Chondrocyte (in vitro differentiated cells): ENCODE measurements at places on chromosomes 1 and 21. TPM values are rescaled to one million over a fixed set of nuclear protein-coding genes. Genes with fewer than 3 reads are reported as not detected.

The S100A3 gene
- 6.5 to 10.8 TPM (median 8.7 TPM) in 3 replicates for total RNA-seq

The BNIPL gene
- total RNA-seq = 0.36 to 0.63 TPM (median 0.62 TPM) in 3 replicates

The RSBN1 gene
- total RNA-seq = 10.9 to 12.5 TPM (median 11.8 TPM) in 3 replicates

The MATN1 gene
- total RNA-seq = 0.19 to 0.82 TPM (median 0.47 TPM) in 3 replicates

The AGL gene
- 12.6 to 16.5 TPM (median 13.5 TPM) in 3 replicates for total RNA-seq

The NMNAT1 gene
- total RNA-seq = 10.9 to 13.8 TPM (median 13.7 TPM) in 3 replicates

The FMO4 gene
- total RNA-seq = 2.2 to 3.5 TPM (median 2.6 TPM) in 3 replicates

The ZSWIM5 gene
- total RNA-seq = 0.51 to 1.1 TPM (median 1.0 TPM) in 3 replicates

The CCDC185 gene
- not detected in 3 replicates for total RNA-seq

The CHODL gene
- 0.18 to 0.22 TPM in 2 of 3 replicates, not detected in the other for total RNA-seq

The SPRR3 gene
- not detected in 3 replicates for total RNA-seq

The SDC3 gene
- 46.8 to 69.3 TPM (median 47.3 TPM) in 3 replicates for total RNA-seq

The MRPS6 gene
- total RNA-seq = 102 to 106 TPM (median 104 TPM) in 3 replicates

The S100A7A gene
- not detected in 3 replicates for total RNA-seq

The GJA8 gene
- not detected in 3 replicates for total RNA-seq

The NIBAN1 gene
- total RNA-seq = 22.6 to 101 TPM (median 98.7 TPM) in 3 replicates

The NR5A2 gene
- total RNA-seq = not detected in 3 replicates

- no peak overlapping the region for H3K27ac ChIP-seq
- DNase-seq = no peak
- H3K4me1 ChIP-seq = peaks cover 11% of the 10 kb centered on the region
- H3K4me3 ChIP-seq = no peak overlapping the region
Measured at GRCh38 chr1:220336391-220337031, 64.3 kb upstream of the RAB3GAP2 start.

DNA sequence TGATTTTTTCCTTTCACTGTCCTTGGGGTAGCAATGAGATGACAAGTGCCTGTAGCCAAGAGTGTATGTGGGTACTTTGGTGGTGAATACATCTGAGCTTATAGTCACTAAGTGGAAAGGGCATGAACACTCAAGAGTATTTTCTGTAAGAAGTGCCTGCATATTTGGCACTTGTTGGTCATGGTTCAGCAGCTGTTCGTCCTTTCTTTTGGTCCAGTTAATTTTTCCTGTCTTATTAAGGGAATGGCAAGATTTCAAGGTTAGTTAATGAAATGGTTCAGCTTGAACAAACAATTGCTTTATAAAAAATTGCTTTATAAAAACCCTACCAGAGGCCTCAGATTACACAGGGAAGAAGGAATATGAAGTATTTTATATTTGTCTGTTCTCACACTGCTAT is 48.6 kb upstream of the GPR52 start:
- DNase-seq = no peak
- H3K4me1 ChIP-seq = no peaks in the 10 kb centered on the region
- no peaks in the 10 kb centered on the region for H3K27me3 ChIP-seq
- H3K27ac ChIP-seq = no peak overlapping the region

DNA sequence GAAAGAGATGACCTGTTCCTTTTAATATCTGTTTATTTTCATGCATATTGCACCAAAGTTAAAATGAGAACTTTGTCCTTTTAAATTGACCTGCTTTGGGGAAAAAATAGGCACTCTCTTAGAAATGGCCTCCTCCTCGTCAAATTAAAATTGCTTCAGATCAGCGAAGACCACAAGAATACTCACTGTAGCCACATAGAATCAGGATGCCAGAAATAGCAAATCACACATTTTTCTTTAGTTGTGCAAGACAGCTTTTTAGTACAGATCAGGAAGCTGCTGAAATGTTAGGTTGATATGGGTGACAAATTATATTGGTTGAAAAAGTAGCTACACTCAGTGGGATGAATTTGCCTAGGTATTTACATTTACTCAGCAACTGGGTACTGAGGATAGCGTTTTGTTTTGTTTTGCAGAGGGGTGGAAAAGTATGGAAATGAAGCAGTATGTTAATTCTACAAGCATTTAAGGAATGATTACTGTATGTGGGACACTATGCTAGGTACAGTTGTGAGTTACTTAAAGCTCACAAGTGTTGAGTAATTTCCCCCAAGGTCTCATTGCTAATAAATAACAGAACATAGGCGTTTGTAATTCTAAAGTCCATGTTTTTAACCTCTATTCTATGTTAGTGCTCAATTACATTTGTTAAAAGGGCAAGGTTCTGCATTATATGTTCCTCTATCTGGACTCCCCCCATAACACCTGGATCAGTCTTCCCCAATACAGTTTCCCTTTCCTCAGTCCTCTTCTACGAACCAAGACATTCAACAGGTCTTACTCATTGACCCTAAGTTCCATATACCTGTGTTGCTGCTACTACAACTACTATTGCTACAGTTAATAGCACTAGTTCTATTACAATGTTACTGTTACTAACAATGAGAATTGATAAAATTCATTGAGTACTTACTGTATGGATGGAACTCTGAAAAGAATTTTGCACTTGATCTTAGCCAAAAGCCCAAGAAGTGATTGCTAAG is 99.4 kb upstream of the S1PR1 start:
- H3K27ac ChIP-seq = peak overlapping the region; percentile 42
- DNase-seq = no peak
- peak overlapping the region; percentile 10 for H3K4me3 ChIP-seq
- peaks cover 21% of the 10 kb centered on the region for H3K4me1 ChIP-seq

DNA sequence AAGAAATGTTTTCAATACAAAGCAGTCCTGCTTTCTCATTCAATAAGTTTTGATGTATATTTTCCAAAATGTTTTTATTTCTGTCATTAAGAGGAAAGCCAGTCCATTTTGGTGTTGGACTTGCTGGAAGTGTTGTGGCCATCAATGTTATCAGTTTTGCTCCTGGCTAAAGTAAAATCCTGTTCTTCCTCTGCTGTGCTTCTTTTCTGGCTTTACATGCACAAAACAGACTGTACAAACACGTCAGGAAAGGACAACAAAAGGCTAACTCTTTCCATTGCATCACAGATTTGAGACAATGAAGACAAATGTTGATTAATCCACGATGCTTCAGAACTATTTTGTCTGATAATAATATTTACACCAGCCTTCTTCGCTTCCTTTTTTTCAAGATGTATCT is 735.4 kb downstream of the LTN1 start:
- DNase-seq = no peak
- no peaks in the 10 kb centered on the region for H3K27me3 ChIP-seq
- no peaks in the 10 kb centered on the region for H3K36me3 ChIP-seq
- H3K4me1 ChIP-seq = peaks cover 8% of the 10 kb centered on the region
- H3K27ac ChIP-seq = no peak overlapping the region
- H3K4me3 ChIP-seq = no peak overlapping the region

- no peak overlapping the region for H3K27ac ChIP-seq
- no peak for DNase-seq
- peaks cover 37% of the 10 kb centered on the region for H3K4me1 ChIP-seq
- H3K4me3 ChIP-seq = no peak overlapping the region
Measured at GRCh38 chr1:232454227-232454886, 175.6 kb downstream of the SIPA1L2 start.

GRCh38 chr1:13728091-13728715 is 28.2 kb downstream of the PRDM2 start:
- no peak for DNase-seq
- H3K36me3 ChIP-seq = peaks cover 3% of the 10 kb centered on the region
- H3K27me3 ChIP-seq = no peaks in the 10 kb centered on the region
- peak overlapping the region; percentile 15 for H3K27ac ChIP-seq
- no peak overlapping the region for H3K4me3 ChIP-seq

GRCh38 chr1:68751723-68752122 is 254.8 kb upstream of the DEPDC1 start:
- H3K4me1 ChIP-seq = no peaks in the 10 kb centered on the region
- no peak for DNase-seq
- no peak overlapping the region for H3K4me3 ChIP-seq
- H3K27me3 ChIP-seq = peaks cover 5% of the 10 kb centered on the region
- no peak overlapping the region for H3K27ac ChIP-seq

DNA sequence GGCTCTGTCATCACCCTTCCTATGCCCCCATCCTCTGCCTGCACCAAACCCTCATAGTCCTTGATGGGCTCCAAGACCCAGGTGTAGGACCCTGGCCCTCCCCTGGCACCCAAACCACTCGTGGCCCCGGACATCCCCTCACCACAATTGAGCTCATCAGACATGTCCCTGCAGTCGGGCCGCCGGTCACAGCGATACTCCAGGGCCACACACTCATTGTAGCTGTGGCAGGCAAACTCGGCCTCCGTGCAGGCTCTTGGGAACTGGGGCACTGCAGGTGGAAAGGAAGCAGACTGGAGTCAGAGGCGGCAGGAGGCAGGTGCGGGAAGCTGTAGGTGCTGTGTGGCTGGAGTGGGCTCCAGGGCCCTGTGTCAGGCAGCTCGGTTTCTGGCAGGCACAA is 49.3 kb downstream of the HSPG2 start:
- no peak overlapping the region for H3K4me3 ChIP-seq
- H3K36me3 ChIP-seq = peaks cover 45% of the 10 kb centered on the region

DNA sequence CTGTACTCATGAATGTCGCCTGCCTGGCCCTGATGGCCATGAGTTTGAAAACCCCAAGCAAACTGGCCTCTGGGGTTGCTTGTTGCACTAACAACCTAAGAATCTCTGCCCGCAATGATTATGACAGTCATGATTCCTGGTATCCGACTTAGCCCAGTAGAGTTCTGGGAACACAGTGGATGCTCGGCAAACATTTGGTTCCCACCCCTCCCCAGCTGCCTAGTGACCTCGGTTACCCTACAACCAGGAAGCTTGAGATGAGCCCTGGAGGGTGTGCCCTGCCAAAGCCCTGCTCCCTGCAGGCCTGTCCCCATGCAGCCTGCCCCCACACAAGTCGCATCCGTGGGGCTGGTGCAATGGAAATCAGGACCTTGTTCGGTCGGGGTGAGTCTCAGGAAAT is 76.0 kb upstream of the ZBTB40 start:
- H3K4me1 ChIP-seq = no peaks in the 10 kb centered on the region
- H3K36me3 ChIP-seq = peaks cover 2% of the 10 kb centered on the region
- peaks cover 16% of the 10 kb centered on the region for H3K27me3 ChIP-seq
- H3K27ac ChIP-seq = no peak overlapping the region

GRCh38 chr1:207646944-207647579 is 2.1 kb downstream of the CR1L start:
- no peak for DNase-seq
- no peak overlapping the region for H3K27ac ChIP-seq
- H3K4me3 ChIP-seq = no peak overlapping the region
- no peaks in the 10 kb centered on the region for H3K36me3 ChIP-seq
- H3K4me1 ChIP-seq = no peaks in the 10 kb centered on the region
- peaks cover 30% of the 10 kb centered on the region for H3K27me3 ChIP-seq

- H3K4me3 ChIP-seq = no peak overlapping the region
- H3K27ac ChIP-seq = peak overlapping the region; percentile 32
- no peaks in the 10 kb centered on the region for H3K27me3 ChIP-seq
- peaks cover 58% of the 10 kb centered on the region for H3K4me1 ChIP-seq
- H3K36me3 ChIP-seq = no peaks in the 10 kb centered on the region
- DNase-seq = no peak
Measured at GRCh38 chr1:115091572-115091971, 2.3 kb upstream of the TSPAN2 start.

GRCh38 chr1:181872562-181872961 is 188.9 kb downstream of the ZNF648 start:
- no peak overlapping the region for H3K4me3 ChIP-seq
- H3K36me3 ChIP-seq = no peaks in the 10 kb centered on the region
- DNase-seq = peak; percentile 42
- H3K27me3 ChIP-seq = peaks cover 2% of the 10 kb centered on the region
- H3K4me1 ChIP-seq = no peaks in the 10 kb centered on the region
- H3K27ac ChIP-seq = no peak overlapping the region

GRCh38 chr1:24149866-24150233 is 6.9 kb upstream of the IL22RA1 start:
- no peaks in the 10 kb centered on the region for H3K27me3 ChIP-seq
- no peak overlapping the region for H3K27ac ChIP-seq
- H3K4me1 ChIP-seq = peaks cover 21% of the 10 kb centered on the region

- H3K36me3 ChIP-seq = no peaks in the 10 kb centered on the region
- no peaks in the 10 kb centered on the region for H3K4me1 ChIP-seq
- H3K27ac ChIP-seq = no peak overlapping the region
- no peak overlapping the region for H3K4me3 ChIP-seq
Measured at GRCh38 chr1:117582451-117582850, 23.4 kb upstream of the TENT5C start.

- no peak overlapping the region for H3K27ac ChIP-seq
- H3K4me1 ChIP-seq = no peaks in the 10 kb centered on the region
- no peak for DNase-seq
- H3K4me3 ChIP-seq = no peak overlapping the region
- peaks cover 15% of the 10 kb centered on the region for H3K27me3 ChIP-seq
Measured at GRCh38 chr1:34155860-34156259, 9.2 kb downstream of the CSMD2 start.

DNA sequence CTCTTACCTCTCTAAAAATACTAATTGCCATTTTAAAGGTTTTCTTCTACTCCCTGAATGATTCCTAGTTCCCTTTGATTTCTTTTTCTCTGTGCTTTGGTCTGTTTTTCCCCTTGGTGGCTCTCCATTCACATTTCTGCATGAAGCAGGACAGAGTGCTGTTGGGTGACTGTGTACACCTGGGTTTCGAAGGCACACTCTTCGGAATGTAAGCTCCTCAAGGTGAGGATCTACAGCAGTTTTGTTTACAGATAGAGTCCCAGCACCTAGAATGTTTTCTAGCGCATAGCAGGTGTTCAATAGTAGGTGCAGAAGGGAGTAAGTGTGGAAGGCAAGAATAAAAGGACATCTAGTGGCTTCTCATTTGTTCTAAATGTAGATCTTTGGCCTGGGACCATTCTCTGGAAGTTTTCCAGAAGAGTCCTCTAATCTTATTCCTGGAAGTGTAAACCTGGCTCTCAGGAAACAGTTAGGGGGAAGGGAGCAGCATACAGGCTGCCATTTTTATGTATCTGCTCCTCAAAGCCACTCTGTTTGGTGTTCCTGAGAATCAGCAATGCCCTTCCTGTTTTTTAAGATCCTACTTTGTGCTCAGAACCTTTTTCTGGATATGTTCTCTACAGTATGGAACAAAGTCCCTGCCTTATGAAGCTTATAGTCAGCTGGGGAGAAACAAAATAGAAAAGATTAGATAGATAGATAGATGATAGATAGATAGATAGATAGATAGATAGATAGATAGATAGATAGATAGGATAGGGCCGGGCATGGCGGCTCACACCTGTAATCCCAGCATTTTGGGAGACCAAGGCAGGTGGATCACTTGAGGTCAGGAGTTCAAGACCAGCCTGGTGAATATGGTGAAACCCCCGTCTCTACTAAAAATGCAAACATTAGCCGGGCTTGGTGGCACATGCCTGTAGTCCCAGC is 22.8 kb upstream of the EFNA1 start:
- no peak overlapping the region for H3K4me3 ChIP-seq
- H3K4me1 ChIP-seq = peaks cover 3% of the 10 kb centered on the region
- no peak for DNase-seq

- no peaks in the 10 kb centered on the region for H3K27me3 ChIP-seq
- peak within 1 kb of the TSS; percentile 92 for H3K4me3 ChIP-seq
- peak within 1 kb of the TSS; percentile 93 for H3K27ac ChIP-seq
Measured at GRCh38 chr1:243850202-243850451, at the start of gene AKT3. TSS of gene AKT3 (minus strand) at chr1:243850243. CDS start at chr1:243843170, 7,073 bp downstream.

- no peak overlapping the region for H3K4me3 ChIP-seq
- no peaks in the 10 kb centered on the region for H3K27me3 ChIP-seq
- no peak for DNase-seq
- no peak overlapping the region for H3K27ac ChIP-seq
- H3K36me3 ChIP-seq = peaks cover 20% of the 10 kb centered on the region
Measured at GRCh38 chr1:61356995-61357394, 274.6 kb downstream of the NFIA start.
